ENCODE measurements at places on chromosomes 11 and 22.
A peak's percentile ranks its signal among the peaks of the same experiment; 100 is the strongest.

DNA sequence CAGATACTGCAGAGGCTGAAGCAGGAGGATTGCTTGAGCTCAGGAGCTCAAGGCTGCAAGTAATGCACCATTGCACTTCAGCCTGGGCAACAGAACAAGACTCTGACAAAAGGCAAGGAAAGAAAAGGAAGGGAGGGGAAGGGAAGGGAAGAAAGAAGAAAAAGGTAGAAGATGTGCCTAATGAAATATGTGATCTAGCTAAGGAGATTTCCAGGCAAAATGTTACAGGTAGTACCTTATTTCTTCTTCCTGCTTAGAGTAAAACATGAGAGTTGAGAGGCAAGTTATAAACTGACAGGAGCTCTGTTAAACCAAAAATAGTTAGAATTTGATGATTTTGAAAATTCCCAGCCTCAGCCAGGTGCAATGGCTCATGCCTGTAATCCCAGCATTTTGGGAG is 4.7 kb upstream of the PELI3 start:
- DNase-seq: no peak

DNA sequence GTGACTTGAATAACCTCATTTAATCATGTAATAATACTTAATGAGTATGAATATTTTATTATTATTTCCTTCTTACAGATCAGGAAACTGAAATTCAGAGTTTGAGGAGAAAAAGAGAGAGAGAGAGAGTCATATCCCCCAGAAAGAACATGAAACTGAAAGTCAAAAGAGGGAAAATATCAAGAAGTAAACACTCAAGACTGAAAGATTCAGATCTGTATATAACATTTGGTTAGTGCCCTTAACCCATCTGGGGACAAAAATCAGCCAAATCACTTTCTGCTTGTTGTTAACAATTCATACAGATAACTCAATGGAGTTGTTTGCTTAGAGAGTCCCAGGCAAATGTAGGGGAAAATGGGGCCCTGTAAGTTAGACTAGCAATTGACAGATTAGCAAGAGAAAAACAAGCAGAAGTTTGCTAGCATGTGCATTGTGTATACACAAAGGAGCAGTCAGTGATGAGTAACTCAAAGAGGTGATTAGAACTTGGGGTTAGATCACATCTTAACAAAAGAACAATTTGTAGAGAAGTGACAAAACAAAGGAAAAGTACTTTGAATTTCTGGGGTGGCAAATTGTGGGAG is 25.9 kb upstream of the MMP13 start:
- DNase-seq: no peak

GRCh38 chr22:28146401-28147314 is 227.6 kb upstream of the PITPNB start:
- no peak for DNase-seq

GRCh38 chr11:27405134-27405533 is 42.1 kb upstream of the CCDC34 start:
- no peak for DNase-seq

- no peak for DNase-seq
Measured at GRCh38 chr11:133830931-133831907, 14.1 kb downstream of the SPATA19 start.

DNA sequence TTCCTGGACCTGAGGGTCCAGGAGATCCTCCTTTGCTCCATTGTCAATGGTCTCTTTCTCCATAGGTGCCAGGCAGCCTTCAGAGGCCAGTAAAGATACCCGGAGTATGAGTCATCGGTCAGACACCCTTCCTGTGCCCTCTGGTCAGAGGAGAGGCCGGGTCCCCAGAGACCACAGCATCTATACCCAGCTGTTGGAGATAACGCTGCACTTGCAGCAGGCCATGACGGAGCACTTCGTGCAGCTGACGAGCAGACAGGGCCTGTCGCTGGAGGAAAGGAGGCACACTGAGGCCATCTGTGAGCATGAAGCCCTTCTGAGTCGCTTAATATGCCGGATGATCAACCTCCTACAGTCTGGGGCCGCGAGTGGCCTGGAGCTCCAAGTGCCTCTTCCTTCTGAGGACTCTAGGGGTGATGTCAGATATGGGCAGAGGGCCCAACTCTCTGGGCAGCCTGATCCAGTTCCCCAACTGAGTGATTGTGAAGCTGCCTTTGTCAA is at the start of gene ACCSL:
TSS of gene ACCSL (plus strand) at position 51 of the 501 bp plus-strand sequence. CDS start at position 107, 56 bp downstream.
- DNase-seq: no peak

- DNase-seq: no peak
Measured at GRCh38 chr11:109490953-109491635, 69.1 kb downstream of the C11orf87 start.

DNA sequence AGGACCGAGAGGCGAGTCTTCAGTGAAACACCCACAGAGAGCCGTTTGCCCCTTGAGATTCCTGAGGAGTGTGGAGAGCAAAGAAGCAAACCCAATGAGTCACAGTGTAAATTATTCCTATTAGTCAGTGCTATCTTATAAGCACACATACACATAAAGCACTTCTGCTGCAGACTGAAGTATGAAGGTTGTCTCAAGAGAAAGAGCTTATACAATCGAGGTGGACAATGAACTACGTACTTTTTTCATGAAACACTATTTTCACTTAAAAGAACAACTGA is 37.3 kb downstream of the GALNT18 start:
- DNase-seq: no peak

DNA sequence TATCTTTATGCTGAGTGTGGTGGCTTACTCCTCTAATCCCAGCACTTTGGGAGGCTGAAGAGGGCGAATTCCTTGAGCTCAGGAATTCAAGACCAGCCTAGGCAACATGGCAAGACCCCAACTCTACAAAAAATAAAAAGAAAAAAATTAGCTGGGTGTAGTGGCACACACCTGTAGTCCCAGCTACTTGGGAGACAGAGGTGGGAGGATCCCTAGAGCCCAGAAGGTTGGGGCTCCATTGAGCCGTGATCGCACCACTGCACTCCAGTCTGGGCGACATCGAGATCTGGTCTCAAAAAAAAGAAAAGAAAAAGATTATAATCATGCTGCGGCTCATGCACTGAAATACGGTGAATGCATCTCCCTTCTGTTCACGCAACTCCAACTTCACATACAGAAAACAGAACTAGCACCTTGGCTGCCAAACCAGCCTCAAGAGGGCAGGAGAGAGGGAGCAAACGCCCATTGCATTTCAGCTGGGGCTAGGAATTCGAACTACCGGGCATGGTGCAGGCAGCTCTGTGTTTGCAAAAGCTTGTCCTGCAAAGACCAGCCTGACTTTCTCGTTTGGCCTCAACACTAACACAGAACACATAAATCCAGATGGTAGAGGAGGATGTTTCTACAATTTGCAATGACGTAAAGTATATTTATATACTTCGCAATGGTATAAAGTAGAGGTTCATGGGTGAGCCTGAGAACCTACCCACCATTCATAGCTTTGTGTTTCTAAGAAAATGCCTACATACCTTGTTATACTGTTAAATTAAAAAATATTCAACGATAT is 6.3 kb upstream of the SYNGR1 start:
- peak; percentile 70 for DNase-seq

DNA sequence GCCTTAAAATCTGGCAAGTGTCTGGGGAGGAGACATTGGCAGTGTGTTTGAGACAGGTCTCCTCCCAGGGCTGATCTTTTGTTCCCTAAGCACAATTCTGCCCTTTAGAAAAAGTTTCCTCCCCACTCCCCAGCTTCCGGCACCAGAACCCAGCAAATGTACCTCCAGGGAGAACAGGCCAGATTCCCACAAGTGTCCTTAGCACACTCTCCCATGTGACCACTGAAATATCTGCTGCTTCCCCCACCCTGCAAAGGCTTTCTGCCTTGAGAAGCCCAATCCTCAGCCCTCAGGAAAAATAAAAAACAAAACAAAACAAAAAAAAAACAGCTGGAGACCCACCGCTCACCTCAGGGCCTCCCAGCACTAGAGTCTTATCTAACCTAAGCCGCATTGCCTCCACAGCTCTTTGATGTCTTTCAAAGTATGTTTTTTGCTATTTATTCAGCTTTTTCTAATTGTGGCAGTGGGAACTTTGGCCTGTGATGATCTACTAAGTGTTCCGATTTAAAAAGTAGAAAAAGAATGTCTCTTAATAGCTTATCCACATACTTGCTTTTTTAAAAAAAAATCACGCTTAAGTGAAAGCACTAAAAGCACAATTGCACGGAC is 29.0 kb upstream of the FBLN1 start:
- DNase-seq: peak; percentile 41

- DNase-seq: peak; percentile 81
Measured at GRCh38 chr11:86741839-86742805, 58.2 kb upstream of the PRSS23 start.

DNA sequence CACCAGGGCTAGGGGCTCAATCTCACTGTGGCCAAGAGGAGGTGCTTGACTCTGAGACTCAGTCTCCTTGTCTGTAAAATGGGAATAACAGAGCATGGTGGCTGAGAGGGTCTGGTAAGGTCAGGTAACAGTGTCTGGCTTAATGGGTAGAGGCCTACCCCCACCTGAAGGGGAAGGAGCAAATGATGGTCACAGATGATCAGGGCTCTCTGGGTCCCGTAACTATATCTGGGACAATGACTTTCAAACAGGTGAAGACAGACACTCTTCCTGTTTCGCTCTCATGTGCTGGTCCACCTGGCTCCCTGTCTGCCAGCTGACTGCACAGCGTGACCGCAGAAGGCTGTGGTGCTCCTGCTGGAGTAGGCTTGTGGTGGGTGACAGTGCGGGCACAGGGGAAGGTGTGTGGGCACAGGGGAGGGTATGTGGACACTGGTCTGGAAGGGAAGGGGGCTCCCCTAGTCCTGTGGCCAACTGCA is 4.0 kb downstream of the A4GALT start:
- no peak for DNase-seq

GRCh38 chr11:15933886-15934625 is 422.3 kb downstream of the SOX6 start:
- DNase-seq: no peak

DNA sequence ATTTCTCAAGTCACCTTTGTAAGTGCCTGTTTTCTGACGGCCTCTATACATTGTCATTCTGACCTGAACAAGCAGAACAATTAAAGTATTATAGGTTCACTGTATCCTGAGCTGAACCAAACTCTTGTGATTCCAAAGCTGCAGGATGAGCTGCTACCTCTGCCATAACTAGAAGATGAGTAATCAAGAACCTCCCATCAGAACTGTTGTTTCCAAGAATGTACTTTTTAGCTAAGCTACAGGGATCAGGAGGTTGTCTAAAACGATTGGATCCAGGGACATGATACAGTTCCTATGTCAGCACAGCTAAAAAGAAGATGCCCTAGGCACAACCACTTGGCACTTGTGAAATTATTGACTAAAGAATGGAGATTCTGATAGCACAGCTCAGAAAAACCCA is 288.4 kb upstream of the CCDC90B start:
- DNase-seq: no peak

GRCh38 chr11:11798586-11799438 is 43.0 kb upstream of the USP47 start:
- DNase-seq: peak; percentile 60

DNA sequence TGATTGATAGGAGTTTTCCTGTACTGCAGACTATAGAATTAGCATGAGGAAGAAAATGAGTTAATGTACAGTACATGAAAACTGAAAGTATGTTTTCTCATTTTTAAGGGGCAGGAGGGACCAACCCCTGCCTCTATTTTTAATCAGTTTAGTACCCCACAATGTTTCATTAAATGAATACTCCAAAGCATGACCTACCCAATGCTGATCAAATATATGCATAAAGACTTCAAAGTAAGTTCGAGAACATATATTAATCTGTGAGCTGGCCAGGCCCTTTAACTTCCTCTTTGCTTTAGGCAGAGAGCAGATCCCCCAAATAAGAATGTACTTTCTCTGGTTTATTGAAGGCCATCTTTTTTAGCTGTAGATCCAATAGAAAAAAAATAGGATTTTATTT is 161.0 kb downstream of the FCHSD2 start:
- no peak for DNase-seq

DNA sequence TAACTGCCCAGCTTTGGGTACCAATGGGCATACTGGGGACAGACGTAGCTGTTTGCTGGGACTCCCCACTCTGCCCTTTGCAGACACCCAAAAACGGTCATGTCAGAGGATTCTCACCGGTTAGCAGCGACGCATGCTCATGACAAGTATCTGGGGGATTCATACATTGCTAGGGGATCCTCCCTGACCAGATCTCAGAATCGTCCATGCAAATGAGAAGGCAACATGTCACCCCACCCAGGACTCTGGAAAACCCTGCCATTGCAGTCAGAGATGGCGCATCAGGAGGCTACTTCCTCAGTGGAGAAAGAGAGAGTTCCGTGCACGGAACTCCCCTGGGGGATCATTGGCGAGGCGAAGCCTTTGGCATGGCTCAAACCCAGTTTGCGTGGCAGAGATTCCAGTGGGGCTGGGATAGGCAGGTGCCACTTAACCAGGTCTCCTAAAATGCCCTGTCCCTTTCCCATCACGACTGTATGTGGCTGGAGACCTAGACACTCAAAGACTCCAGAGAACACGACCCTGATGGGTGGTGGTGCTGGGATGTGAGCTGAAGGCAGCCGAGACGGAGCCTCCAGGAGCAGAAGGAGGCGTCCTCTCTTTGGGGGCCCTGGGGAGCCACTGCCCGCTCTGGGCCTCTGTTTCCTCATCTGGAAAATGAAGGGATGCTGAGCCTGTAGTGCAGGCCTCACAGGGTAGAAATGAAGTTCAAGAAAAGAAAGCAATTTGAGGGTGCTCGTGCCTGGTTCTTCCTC is 4.9 kb downstream of the RGL4 start:
- no peak for DNase-seq

DNA sequence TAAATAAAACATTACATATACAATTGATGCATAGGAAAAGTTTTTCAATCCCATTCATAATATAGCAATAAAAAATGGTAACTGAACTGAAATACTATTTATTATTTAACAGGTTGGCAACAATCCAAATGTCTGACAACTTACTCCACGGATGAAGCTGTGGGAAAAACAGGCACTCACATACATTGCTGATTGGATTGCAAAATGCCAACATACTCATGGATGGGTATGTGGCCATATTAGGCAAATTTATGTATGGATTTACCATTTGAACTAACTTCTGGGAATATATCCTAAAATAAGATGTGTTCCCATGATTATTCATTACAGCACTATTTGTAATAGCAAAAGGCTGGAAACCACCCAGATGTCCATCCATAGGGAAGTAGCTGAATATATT is 3.2 kb upstream of the BIRC2 start:
- DNase-seq: no peak

GRCh38 chr22:22086501-22087158 is 104.0 kb upstream of the TOP3B start:
- DNase-seq: no peak

DNA sequence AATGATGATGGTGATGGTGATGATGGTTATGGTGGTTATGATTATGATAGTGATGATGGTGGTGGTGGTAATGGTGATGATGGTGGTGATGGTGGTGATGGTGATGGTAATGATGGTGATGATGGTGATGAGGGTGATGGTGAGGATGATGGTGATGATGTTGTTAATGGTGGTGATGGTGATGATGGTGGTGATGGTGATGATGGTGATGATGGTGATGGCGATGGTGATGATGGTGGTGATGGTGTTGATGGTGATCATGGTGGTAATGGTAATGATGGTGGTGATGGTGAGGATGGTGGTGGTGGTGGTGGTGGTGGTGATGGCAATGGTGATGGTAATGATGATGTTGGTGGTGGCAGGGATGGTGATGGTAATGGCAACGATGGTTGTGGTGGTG is 1222.5 kb downstream of the BRD1 start:
- DNase-seq: no peak

Measured in HepG2 (cell line).